Inflammatory macrophage treated with lipopolysaccharide for 4 hours (primary cell): ENCODE measurements at places on chromosomes 4 and X.

DNA sequence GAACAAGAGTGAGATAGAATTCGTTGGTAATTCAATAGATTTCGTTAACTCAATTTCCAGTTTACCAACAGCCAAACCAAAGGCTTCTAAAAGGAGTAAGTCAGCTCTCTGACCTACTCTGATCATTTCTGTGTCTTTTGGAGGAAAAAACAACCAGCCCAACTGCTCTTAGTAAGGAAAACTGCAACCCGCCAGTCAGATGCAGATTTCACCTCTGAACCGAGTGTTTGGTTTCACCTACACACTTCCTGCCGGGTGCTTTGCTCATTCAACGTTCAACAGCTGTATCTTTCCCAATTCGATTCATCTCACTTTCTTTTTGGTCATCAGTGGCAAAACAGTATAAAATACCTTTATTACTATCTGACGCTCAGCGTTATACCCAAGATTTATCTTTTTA, 24.5 kb downstream of the TMSB4X start:
- DNase-seq, result peak; percentile 59

DNA sequence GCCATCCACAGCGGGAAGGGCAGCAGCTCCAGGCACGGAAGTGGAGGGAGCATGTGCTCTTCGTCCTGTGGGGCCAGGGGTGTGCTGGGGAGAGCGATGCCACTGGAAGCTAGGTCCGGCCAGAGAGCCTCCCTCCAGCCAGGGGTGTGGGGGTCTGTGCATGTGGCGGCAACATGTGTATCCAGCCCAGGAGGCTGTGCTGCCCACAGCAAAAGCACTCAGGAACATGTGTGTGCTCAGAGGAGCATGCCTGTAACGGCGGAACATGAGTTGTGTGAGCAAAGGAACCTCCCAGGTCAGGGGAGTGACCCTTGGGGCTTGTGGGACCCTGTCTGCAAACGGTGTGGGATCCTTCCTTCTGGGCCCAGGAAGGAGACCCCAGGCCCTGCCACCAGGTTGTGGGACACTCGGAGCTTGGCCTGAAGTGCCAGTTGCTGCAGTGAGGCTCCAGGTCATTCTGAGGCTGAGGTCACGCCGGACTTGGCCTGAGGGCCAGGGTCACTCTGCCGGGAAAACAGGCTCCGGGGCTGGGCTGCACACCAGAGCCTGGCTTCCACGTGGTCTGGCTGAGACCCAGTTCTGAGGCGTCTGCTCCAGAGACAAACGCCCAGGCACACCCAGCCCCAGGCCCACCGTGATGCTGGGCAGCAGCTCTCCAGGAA, 37.2 kb downstream of the CPLX1 start:
- no peak for DNase-seq

- peak; percentile 10 for DNase-seq
These were observed 190.2 kb upstream of the BANK1 start for GRCh38 chr4:101600287-101600686.

GRCh38 chr4:93981594-93981993, 153.0 kb downstream of the ATOH1 start:
- DNase-seq, result no peak

GRCh38 chr4:17584521-17585213, 7.7 kb downstream of the LAP3 start:
- no peak for DNase-seq

GRCh38 chr4:139898293-139898692, 232.7 kb downstream of the MGST2 start:
- peak; percentile 67 for DNase-seq

DNA sequence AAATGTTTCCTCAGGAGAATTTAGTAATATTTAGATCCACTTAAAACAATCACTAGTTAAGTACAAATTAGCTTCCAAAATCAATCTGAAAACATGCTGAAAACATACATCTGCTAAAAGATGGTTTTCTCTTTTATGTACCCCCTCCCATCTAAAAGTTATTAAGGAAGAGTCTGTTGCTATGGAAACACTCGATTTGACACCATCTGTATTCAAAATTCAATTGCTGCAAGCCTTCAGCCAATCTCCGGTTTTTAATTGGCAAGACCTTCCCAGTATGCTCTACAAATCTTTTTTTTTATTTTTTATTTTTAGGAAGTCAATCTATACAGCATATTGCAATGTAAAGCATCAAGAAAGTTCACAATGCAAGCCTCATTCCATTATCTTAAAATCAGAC, 639.3 kb upstream of the FTHL17 start:
- no peak for DNase-seq

DNA sequence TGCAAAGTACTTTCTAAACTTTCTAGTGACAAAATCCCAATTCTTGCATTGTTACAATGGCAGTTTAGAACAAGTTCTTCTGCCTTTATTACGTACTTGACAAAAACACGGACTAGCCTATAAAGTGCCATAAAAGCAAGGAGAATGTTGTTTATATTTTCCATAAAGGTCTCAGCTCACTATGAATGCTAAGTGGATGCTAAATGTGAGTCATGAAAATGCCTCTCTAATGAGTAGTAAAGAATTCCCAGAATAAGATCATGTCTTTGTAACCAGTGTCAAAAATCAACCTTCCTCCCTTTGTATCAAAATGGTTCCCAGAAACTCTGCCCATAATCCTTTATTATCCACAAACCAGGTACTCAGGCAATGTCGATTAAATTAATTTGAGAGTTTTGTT, 539.8 kb upstream of the SLIT2 start:
- no peak for DNase-seq

GRCh38 chrX:51395810-51396728, 63.4 kb downstream of the NUDT10 start:
- DNase-seq, result no peak

DNA sequence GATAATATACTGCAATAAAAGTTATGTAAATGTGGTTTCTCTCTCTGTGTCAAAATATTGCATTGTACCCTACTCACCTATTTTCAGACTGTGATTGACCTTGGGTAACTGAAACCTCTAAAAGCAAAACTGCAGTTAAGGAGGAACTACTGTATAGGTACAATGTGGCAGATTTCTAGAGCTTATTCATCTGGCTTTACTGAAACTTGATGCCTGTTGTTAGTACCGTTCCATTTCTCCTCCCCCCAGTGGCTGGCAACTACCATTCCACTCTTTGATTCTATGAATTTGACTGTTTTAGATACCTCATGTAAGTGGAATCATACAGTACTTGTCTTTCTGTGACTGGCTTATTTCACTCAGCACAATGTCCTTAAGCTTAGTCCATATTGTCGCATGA, 61.9 kb downstream of the HOPX start:
- DNase-seq, result no peak

DNA sequence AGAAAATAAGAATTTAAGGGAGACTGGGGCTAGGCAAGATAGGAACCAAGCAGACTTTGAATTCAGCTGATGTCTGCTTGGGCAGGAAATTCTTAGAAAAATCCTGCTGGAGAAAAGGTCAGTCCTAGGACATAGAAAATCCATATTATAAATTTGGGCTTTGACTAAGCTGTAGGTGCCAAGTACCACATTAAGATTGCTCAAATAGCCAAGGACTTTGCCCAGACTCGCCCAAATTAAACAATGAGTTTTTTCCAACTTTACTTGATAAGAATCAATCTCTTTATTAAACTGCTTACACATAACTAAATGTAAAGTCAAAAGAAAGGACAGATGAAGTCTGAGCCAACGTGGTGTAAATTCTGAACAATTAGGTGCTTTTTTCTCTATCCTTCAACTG, 95.4 kb downstream of the FUNDC1 start:
- DNase-seq, result no peak

GRCh38 chrX:107632346-107632745, 4.0 kb downstream of the PRPS1 start:
- no peak for DNase-seq

DNA sequence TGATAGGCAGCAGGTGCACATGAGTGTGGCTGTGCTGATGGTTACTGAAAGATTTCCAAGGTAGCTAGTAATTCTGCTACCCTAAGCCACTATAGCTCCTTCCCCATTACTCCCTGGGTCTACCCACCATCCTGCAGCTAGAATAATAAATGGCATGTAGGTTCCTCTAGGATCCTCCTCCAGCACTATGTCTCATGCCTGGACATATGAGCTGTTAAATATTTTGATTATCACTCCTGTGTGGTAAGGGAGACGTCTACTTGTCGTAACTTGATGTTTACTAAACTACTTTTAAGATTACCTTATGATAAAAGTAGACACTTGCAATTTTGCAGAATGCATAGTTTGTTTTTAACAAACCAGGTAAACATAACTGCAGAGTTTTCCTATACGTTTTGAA, 35.5 kb downstream of the TET2 start:
- DNase-seq, result no peak

DNA sequence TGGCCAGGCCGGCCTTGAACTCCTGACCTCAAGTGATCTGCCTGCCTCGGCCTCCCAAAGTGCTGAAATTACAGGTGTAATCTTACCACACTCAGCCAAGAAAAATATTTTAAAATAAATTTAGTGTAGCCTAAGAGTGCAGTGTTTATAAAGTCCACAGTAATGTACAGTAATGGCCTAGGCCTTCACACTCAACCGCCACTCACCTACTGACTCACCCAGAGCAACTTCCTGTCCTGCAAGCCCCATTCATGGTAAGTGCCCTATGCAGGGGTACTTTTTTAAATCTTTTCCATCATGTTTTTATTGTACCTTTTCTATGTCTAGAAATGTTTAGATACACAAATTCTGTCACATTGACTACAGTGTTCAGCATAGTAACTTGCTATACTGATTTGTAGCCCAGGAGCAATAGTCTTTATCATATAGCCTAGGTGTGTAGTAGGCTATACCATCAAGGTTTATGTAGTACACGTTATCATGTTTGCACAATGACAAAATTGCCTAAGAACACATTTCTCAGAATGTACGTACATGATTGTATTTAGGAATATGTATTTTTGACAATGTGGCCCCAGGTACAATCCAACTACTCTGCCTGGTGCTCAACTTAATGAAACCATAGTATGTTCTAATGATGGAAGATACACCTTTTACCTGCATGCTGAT, 455.2 kb downstream of the PCDH7 start:
- no peak for DNase-seq
